ENCODE measurements at places on chromosomes 2 and 18. TPM values are rescaled to one million over a fixed set of nuclear protein-coding genes. Genes with fewer than 3 reads are reported as not detected.

The FAM117B gene
- 0.49 TPM for polyA plus RNA-seq

The ICOS gene
- polyA plus RNA-seq: 0.01 TPM

The SS18 gene
- polyA plus RNA-seq: 15.1 TPM

The MROH2A gene
- polyA plus RNA-seq: not detected

The FAM237A gene
- not detected for polyA plus RNA-seq

GRCh38 chr18:23494992-23495391, 8.3 kb upstream of the RMC1 start:
- DNase-seq: no peak

DNA sequence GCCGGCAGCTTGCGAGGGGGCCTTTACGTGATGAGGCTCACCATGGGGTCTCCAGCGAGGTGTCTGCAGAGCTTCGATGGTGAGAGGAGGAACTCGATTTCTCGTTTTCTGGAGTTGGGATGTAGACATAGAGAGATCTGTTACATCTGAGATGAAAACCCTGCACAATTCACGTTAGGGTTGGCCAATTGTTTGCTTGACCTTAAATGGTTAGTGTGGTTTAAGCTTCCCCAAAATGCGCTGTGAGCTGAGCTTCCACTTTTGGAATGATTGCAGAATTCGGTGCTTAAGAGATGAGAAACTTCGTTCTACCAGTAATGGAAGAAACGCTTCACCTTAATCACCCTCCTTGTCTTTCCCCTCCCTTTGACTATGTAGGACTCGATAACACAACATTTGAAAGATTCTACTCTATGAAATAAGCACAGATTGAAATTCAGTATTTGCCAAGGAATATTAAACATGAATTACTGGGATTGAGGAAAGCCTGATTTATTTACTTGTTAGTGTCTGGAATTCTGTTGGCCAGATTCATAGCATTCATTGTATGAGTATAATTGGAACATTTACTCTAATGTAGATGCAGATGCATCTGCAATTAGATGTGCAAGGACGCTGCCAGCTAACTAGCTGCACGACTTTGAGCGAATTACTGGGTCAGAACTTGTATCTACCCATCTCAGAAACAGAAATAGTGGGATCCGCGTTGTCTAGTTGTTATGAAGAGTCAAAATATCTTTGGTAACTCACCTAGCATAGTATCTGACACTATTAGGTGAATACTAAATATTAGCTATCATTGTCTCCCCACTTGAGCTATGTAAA, 1.6 kb upstream of the KLF7 start:
- DNase-seq: no peak

- no peak for DNase-seq
These were observed 196.5 kb upstream of the THUMPD2 start for GRCh38 chr2:39975476-39976020.

DNA sequence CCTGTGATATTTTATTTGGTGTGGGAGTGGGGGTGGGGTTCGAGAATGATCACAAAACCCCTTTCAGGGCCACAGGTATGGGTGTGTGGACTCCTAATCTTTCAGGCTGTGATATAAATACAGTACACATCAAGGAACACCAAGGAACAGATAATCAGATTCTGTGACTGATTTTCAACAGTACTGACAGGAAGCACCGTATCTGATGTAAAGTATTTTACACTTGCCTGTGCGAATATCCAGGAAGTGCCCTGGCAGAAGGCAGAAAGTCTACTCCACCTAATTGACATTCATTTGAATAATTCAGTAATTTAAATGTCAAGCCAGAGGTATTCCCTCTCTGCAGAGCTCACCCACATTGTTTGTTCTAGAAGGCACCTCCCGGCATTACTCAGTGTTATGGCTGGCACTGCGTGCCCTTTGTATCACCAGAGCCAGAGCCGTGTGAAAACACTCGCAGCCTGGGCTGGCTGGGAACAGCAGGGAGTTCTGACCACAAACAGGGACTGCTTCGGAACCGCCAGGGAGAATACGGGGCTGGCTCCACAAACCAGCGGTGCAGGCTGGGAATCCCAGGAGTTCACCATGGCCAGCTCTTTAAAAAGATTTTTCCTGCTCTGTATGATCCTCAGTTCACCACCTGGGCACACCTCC, 91.8 kb downstream of the ACVR1 start:
- DNase-seq: peak; percentile 34

GRCh38 chr2:231679908-231680284, 28.4 kb upstream of the PTMA start:
- no peak for DNase-seq

DNA sequence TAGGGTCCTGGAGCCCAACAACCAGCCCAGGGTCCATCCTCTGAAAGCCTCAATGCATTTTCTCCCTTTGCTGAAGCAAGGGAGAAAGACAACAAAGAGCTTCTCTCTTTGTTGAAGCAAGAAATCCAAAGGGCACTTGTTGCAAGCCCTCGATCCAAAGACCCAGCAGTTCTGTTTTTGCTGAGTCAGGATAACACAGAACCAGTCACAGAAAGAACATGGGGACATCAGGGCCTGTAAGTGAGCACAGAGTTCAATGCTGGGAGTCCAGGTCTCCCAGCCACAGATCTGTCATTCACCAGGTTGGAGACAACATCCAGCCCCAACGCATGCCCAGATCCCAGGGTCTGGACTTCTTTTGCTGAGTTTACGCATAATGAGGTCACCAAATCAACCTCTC, 315.8 kb upstream of the KLHL29 start:
- no peak for DNase-seq

DNA sequence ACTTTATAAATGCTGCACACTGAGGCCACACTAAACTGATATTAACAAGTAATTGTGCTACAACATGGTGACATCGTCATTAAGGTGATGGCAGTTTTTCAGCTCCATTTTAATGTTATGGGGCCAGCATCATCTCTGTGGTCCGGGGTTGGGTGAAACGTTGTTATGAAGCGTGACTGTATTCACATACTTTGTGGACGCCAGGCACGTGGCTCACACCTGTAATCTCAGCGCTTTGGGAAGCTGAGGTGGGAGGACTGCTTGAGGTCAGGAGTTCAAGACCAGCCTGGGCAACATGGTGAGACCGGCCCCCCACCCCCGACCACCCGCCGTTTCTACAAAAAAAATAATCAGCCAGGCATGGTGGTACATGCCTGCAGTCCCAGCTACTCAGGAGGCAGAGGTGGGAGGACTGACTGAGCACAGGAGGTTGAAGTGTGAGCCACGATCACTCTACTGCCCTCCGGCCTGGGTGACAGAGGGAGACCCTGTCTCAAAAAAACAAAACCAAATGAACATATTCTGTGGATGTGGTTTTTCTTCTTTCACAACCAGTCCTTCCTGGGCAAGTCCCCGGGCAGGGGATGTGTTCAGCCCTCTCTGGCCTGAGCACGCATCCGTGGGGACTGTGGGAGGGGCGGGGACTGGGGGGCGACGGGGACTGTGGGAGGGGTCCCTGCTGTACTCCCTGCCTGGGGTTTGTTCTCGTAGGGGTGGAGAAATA, 12.9 kb upstream of the GAL3ST2 start:
- no peak for DNase-seq
